GM12878 (cell line): ENCODE measurements at places on chromosomes 4 and X. TPM values are rescaled to one million over a fixed set of nuclear protein-coding genes. Genes with fewer than 3 reads are reported as not detected.

The ZMAT1 gene
- 1.8 and 1.9 TPM in 2 replicates for total RNA-seq

The PQBP1 gene
- total RNA-seq, result 69.5 and 71.0 TPM in 2 replicates

The UGT2B11 gene
- total RNA-seq, result not detected in 2 replicates

The SCD5 gene
- total RNA-seq, result 5.7 and 6.2 TPM in 2 replicates

The CPE gene
- total RNA-seq, result not detected in 2 replicates

The TEX13C gene
- not detected in 2 replicates for total RNA-seq

The STS gene
- total RNA-seq, result 5.3 and 6.1 TPM in 2 replicates

The IL1RAPL2 gene
- total RNA-seq, result not detected in 2 replicates

The FGF5 gene
- total RNA-seq, result 3.4 and 4.2 TPM in 2 replicates

The NUDT10 gene
- total RNA-seq, result not detected in 2 replicates

The TBX22 gene
- total RNA-seq, result not detected in 2 replicates

The WAS gene
- total RNA-seq, result 84.7 and 86.8 TPM in 2 replicates

The USP26 gene
- not detected in 2 replicates for total RNA-seq

The UBQLN2 gene
- 22.9 and 23.1 TPM in 2 replicates for total RNA-seq

The DUSP9 gene
- total RNA-seq, result 0.08 and 0.10 TPM in 2 replicates

The ZFYVE28 gene
- 0.48 and 0.95 TPM in 2 replicates for total RNA-seq

The FGA gene
- 2.8 and 3.6 TPM in 2 replicates for total RNA-seq

The PASD1 gene
- not detected in 2 replicates for total RNA-seq

The NOCT gene
- total RNA-seq, result 14.0 and 14.9 TPM in 2 replicates

The IL1RAPL1 gene
- total RNA-seq, result not detected in 2 replicates

The ABLIM2 gene
- total RNA-seq, result 0.15 TPM in 1 of 2 replicates, not detected in the other

The EMCN gene
- total RNA-seq, result not detected in 2 replicates

The NAT8L gene
- 0.19 and 0.31 TPM in 2 replicates for total RNA-seq

The CT45A3 gene
- not detected in 2 replicates for total RNA-seq

The RASSF6 gene
- total RNA-seq, result 0.43 and 0.62 TPM in 2 replicates

The TMEM150C gene
- 0.13 TPM in 2 replicates for total RNA-seq

The SMR3B gene
- not detected in 2 replicates for total RNA-seq

The SPACA5 gene
- total RNA-seq, result not detected in 2 replicates

The TRIM60 gene
- total RNA-seq, result not detected in 2 replicates

The LUZP4 gene
- not detected in 2 replicates for total RNA-seq

The VCX3A gene
- not detected in 2 replicates for total RNA-seq

The GJB1 gene
- total RNA-seq, result 0.13 TPM in 1 of 2 replicates, not detected in the other

The COL25A1 gene
- total RNA-seq, result not detected in 2 replicates

The SMPX gene
- total RNA-seq, result not detected in 2 replicates

The TLL1 gene
- total RNA-seq, result 0.05 and 0.11 TPM in 2 replicates

The TREX2 gene
- 0.80 and 1.1 TPM in 2 replicates for total RNA-seq

The TRAM1L1 gene
- not detected in 2 replicates for total RNA-seq

The PABPC1L2A gene
- not detected in 2 replicates for total RNA-seq

The NXF2B gene
- not detected in 2 replicates for total RNA-seq

The PAGE4 gene
- total RNA-seq, result not detected in 2 replicates

The NDNF gene
- total RNA-seq, result 0.08 and 0.26 TPM in 2 replicates

The MND1 gene
- total RNA-seq, result 20.3 TPM in 2 replicates

The NEK1 gene
- 9.5 and 10.3 TPM in 2 replicates for total RNA-seq

The CFAP99 gene
- not detected in 2 replicates for total RNA-seq

The FAM47E gene
- not detected in 2 replicates for total RNA-seq

The EVC gene
- total RNA-seq, result 51.2 and 55.9 TPM in 2 replicates

The AMBN gene
- not detected in 2 replicates for total RNA-seq

The NAP1L2 gene
- total RNA-seq, result 3.6 and 3.9 TPM in 2 replicates

The SPANXB1 gene
- not detected in 2 replicates for total RNA-seq

The PLXNB3 gene
- total RNA-seq, result 0.21 and 0.53 TPM in 2 replicates

The DOK7 gene
- total RNA-seq, result 0.13 and 0.27 TPM in 2 replicates
